ENCODE measurements at places on chromosomes 7 and 10.

DNA sequence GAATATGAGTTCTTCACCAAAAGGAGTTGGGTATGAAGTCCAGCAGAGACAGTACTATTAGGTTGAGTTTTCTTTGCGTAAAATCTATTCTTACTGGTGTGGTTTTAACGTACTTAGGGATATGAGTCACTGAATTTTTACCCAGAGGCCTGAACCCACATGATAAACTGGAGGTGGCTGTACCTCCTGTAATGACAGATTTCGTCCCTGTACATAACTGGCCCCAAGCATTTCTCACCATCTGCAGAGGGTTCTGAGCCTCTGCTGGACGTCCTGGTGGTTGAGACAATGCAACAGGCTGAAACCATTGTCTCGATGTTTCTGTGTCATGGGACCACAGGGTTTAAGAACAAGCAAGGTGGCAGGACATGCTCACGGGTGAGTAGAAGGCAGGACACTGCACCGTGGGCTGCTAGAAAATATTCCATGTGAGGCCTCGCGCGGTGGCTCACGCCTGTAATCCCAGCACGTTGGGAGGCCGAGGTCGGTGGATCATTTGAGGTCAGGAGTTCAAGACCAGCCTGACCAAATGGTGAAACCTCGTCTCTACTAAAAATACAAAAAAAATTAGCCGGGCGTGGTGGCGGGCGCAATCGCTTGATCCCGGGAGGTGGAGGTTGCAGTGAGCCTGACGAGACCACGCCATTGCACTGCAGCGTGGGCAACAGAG lies 233.9 kb downstream of the DNAJB6 start:
- no peak for DNase-seq
- H3K4me3 ChIP-seq: no peak overlapping the region
- no peak overlapping the region for H3K27ac ChIP-seq

DNA sequence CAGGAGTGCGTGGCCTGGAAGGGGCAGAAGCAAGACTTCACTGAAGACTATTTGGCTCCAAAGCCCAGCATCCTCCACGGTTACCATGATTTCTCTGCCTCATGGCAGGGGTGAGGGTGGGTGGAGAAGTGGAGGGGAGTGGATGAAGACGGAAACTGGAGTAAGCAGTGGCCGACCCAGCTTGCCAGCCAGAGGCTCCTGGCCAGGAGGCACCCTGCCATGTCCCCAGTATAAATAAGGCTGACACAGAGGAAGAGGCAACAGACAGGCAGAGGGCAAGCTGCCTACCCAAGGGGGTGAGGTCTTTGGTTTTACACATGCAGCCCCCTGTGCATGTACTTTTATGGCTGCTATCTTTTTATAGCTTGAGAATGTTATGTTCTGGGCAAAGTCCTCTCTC lies 102.6 kb upstream of the TBX20 start:
- no peak overlapping the region for H3K4me3 ChIP-seq
- no peaks in the 10 kb centered on the region for H3K36me3 ChIP-seq
- no peak for DNase-seq
- H3K27ac ChIP-seq: no peak overlapping the region
- no peaks in the 10 kb centered on the region for H3K4me1 ChIP-seq
- no peaks in the 10 kb centered on the region for H3K27me3 ChIP-seq

DNA sequence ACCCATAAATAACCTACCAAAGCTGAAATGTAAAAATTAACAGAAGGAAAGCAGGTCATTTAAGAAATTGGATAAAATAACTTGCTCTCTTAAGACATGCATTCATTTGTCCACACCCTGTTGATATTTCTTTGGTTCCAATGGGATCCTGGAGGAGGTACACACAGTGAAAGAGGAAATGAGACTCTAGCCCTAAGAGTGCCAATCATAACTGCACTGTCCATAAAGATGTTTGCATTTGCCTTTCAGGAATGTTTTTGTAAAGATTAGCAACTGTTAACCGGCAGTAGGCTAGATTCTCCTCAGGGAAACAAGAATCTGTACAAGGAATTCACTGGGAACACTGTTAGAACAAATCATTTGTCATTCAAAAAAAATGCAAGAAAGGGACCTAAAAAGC lies 61.0 kb downstream of the MEOX2 start:
- no peaks in the 10 kb centered on the region for H3K4me1 ChIP-seq
- no peak overlapping the region for H3K27ac ChIP-seq
- no peak overlapping the region for H3K4me3 ChIP-seq
- H3K27me3 ChIP-seq: no peaks in the 10 kb centered on the region
- DNase-seq: no peak

DNA sequence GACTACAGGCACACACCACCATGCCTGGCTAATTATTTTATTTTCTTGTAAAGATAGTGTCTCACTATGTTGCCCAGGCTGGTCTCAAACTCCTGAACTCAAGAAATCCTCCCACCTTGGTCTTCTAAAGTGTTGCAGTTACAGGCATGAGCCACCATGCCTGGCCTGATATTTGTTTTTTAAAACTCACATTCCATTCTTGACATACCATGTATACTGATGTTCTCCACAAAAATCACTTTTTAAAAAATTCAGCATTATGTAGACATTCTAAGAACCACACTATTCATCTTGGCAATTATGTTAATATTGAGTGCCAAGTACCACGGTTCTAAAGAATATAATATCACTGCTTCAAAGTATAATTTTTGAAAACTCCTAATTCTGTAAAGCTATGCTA lies 43.5 kb downstream of the IDE start:
- H3K4me1 ChIP-seq: no peaks in the 10 kb centered on the region
- H3K36me3 ChIP-seq: no peaks in the 10 kb centered on the region
- no peaks in the 10 kb centered on the region for H3K27me3 ChIP-seq
- no peak overlapping the region for H3K27ac ChIP-seq

- DNase-seq: no peak
- H3K27me3 ChIP-seq: no peaks in the 10 kb centered on the region
- no peak overlapping the region for H3K4me3 ChIP-seq
Observed at GRCh38 chr10:78277314-78278057, 243.8 kb downstream of the RPS24 start.

- no peak overlapping the region for H3K27ac ChIP-seq
- H3K27me3 ChIP-seq: no peaks in the 10 kb centered on the region
- no peaks in the 10 kb centered on the region for H3K36me3 ChIP-seq
- H3K4me1 ChIP-seq: no peaks in the 10 kb centered on the region
- DNase-seq: no peak
Observed at GRCh38 chr10:62442006-62442405, 67.8 kb downstream of the ZNF365 start.
